ENCODE measurements at places on chromosomes 3 and 15.

- DNase-seq = peak; percentile 53
Observed at GRCh38 chr3:24235121-24235520, 259.5 kb downstream of the THRB start.

DNA sequence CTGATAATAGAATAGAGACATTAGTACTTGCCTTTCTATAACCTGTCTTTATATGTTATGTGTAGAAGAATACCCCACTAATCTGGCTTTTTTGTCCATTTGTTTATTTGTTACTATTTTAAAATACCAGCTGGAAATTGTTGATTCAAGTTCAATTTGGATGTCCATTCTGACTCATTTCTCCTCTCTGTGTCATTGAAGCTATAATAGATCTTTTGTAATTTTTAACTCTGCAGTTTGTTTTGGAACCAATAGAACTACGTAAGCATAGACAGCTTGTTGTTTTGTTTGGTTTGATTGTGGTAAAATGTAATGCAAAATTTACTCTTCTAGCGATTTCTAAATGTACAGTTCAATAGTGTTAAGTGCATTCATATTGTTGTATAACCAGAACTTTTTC, 390.4 kb downstream of the ZIC1 start:
- DNase-seq = no peak

DNA sequence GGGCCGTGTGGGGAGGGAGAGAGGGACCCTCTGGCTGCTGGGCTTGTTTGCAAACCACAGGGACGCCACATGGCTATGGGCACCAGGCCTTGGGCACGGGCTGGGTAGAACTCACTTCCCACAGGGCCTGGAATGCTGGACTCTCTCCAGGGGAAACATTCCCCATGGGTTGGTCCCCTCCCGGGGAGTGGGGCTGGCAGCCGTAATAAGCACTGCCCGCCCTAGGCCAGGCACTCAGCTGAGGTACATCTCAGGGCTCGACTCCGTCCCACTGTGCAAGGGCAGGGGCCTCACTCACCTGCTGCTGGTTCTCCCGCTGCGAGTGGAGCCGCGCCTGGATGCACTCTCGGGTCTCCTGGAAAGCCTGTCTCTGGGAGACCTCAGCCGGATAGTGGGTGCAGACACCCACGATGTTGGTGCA, 96.7 kb downstream of the ADCY5 start:
- DNase-seq = no peak

DNA sequence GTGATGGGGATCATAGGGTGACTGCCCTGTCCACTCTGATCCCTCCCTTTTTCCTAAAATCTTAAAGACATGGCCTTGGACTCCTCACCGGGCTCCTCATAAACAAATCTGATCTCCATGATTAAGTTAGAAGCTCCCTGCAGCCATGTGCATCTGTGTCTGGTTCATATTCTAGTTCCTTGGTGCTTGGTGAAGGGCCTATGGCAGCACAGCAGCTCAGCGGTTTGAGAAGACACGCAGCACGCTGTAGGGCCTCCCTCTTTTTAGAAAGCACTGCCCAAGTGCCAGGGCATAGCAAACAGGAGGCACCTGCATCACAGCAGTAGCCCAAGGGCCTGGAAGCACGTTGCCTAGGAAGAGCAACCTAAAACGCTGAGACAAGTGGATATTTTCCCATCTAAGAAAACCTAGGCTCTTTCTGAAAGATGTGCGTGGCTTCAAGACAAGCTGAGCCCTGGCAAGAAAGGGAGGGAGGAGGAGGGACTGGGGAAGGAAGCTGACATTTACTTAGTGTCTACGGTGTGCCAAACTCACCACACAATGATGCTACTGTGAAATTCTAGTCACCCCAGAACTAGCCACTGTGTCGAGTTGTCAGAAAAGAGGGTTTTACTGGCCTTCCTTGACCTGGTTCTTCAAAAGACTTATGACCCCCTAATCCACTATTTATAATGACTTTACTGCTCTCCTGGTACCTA, 14.9 kb upstream of the ULK3 start:
- DNase-seq = no peak

DNA sequence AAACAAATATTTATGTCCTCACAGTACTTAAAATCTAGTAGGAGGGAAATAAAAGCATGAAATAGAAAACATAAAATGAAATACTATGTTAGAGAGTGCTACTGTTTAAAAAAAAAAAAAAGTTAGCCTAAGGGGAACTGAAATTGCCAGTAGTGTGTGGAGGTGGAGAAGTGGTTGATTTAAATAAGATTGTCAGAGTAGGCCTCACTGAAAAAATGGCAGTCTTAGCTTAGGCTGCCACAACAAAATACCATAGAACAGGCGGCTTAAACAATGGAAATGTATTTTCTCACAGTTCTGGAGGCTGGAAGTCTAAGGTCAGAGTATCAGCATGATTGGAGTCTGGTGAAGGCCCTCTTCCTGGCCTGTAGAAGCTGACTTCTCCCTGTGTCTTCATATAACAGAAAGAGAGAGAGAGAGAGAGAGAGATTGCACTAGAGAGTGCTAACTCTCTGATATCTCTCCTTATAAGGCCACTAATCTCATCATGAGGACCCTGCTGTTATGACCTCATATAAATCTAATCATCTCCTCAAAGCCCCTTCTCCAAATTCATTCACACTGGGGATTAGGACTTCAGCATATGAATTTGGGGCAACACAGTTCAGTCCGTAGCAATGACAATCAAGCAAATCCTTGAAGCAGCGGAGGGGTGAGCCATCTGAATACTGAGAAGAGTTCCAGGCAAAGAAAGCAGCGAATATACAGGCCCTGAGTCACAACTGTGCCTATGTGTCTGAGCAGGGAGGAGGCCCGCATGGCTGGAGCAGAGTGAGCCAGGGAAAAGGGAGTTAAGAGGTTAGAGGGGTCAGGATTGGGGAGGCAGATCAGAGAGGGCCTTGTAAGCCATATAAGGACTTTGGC, 23.6 kb upstream of the LRRC34 start:
- DNase-seq = peak; percentile 31

DNA sequence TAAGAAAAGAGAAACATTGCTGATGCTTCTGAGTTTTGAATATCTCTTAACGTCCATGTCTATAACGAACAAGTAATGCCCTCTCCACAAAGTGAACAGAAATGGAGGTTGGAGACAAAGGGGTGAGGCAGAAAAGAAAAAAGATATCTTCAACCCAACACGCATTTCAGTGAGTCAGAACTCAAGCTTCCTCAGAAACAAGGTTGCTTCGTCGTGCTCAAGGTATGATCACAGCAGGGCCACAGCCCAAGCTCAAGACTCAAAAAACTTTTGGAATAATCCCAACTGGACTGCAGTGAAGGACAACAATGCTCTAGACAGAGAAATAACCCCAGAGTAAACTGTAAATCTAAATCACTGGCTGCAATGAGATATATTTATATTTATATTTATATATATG, 18.9 kb downstream of the WNT5A start:
- DNase-seq = peak; percentile 43

DNA sequence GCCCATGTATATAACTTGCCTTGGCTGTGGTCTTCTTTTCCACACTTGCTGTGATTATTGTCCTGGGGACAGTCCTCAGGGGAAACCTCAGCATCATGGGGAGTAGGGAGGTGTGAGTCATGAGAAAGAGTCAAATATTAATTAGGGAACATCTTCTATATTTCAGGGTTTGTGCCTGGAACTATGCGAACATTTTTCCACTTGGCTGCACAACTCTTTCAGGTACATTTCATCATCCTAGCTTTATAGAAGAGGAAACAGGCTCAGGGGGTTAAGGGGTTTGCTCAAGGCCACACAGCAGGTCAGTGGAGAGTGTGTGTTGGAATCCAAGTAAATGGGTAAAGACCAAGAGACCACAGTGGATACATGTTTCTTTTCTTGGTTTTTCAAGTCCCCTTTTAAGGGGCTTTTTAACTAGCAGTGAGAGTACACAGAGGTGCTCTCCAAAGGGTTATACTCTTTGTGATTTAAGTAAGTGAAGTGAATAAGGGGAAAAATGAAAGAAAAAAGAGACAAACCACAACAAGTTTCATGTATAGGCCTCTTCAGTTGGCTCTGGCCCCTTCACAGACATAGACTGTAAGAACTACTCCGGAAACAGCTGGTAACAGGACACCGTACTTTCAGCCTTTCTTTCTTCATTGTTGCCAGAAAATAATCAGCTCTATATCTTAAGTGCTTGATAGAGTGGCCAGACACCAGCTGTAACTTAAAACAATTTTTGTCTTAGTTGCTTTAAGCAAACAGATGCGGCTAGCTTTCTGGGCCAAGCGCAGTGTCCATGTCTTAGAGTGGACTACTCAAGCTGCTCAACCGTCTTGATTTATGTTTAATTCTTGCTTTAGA, 64.6 kb downstream of the EEFSEC start:
- DNase-seq = no peak

DNA sequence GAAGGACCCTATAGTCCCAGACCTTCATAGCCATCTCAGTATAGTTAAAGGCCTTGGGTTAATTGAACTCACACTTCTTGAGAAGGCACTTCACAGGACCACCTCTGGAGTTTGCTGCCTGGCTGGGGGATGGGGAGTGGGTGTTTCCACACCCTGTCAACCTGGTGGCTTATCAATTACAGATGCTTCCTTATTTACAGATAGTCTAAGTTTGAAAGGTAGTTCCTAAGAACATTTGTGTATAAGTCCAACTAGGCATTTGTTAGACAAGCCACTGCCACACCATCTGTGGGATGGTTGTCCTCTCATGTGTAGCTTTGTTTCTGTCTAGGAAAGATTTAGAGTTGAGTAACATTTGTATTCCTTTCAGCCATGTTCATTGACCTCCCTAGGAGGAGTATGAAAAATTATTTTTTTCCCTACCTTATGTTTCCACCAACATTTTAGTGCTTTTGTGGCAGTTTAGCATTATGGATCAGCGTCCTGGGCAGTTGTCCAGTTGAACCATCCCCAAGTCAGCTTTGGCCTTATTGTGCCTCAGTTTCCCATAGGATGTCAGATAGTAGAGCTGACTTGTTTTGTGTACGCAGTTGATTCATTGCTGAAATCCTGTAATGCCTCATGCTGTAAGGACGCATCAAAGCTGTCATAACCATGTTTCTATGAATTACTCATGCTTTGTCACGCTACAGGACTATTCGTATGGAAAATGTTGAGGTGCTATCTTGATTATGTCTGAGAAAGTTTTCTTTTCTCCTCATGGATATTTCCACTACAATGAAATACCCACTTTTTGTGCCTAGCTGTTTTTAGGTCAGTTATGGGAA, 21.2 kb upstream of the SIAH2 start:
- no peak for DNase-seq

DNA sequence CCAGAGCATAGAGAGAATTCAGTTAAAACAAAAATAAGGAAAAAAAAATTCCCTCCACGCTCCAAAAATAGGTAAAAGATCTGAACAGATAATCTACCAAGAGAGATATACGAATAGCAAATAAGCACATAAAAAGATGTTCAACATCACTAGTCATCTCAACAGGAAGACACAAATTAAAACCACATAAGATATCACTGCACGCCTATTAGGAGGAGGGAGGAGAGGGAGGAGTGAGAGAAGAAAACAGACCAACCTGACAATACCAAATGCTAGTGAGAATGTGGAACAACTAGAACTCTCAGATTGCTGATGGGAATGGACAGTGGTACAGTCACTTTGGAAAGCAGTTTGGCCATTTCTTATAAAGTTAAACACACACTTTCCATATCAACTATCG, 212.5 kb downstream of the FMN1 start:
- DNase-seq = no peak

DNA sequence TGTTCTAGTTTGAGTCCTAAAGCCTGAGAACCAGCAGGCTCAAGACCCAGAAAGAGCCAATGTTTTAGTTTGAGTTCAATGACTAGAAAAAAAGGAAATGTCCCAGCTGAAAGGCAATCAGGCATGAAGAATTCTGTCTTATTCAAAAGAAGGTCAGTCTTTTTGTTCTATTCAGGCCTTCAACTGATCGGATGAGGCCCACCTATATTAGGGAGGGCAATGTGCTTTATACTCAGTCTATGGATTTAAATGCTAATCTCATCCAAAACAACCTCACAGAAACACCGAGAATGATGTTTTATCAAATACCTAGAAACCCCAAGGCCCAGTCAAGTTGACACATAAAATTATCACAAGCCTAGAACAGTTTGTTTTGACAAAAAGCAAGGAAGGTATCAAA, 4.0 kb downstream of the MNS1 start:
- no peak for DNase-seq

- DNase-seq = no peak
Observed at GRCh38 chr15:75775296-75776064, 62.8 kb upstream of the CSPG4 start.

GRCh38 chr15:20280933-20281463, 260.6 kb downstream of the GOLGA6L6 start:
- no peak for DNase-seq

- peak; percentile 86 for DNase-seq
Observed at GRCh38 chr3:38992117-38992760, 59.5 kb downstream of the SCN11A start.

DNA sequence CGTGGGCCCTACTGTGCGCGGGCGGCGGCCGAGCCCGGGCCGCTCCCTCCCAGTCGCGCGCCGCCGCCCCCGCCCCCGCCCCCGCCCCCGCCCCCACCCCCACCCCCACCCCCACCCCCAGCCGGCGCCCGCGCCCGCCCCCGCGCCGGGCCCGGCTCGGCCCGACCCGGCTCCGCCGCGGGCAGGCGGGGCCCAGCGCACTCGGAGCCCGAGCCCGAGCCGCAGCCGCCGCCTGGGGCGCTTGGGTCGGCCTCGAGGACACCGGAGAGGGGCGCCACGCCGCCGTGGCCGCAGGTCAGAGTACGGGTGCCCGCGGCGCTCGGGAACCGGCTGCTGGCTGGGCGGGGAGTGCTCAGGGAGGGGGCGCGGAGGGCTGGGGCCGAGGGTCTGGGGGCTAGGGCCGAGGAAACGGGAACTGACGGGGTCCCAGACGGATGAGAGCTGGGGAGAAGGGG, 1.1 kb upstream of the PPARG start:
- DNase-seq = no peak

DNA sequence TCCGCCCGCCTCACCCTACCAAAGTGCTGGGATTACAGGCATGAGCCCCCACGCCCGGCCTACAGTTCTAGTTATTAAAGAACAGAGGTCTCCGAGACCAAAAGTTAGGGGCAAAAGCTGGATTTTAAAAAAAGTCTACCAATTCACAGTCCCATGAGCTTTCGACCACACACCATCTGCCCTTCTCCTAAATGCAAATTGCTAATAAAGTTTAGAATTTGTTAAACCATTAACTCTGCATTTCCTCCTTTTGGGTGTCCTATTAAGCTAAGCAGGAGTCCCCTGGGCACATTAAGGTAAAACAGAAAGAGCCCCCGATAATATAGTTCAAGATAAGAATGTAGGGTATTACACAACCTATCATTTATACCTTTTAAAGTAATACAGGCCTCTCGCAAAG, 322.7 kb downstream of the FOXP1 start:
- no peak for DNase-seq

DNA sequence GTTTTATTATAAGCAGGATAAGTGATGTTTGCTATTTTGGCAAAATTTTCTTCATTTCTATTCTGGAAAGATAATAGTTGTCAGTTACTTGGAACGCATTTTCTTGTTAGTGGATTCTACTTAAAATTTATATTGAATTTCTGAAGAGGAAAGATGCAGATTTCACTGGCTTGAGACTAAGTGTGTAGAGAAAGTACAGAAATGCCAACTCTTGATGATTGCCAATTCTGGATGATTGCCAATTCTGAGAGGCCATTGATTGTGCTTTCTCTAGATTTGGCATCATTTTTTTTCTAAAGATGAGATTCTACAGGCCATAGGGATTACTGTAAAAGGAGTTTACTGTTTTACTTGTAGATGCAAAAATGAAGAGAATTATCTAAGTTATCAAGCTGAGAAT, 58.9 kb upstream of the CNTN3 start:
- no peak for DNase-seq
